IPS DF 6.9 (cell line): ENCODE measurements at places on chromosomes 12 and 14.

- no peak for DNase-seq
Measured at GRCh38 chr12:4214877-4215228, 58.7 kb upstream of the CCND2 start.

- DNase-seq, result no peak
Measured at GRCh38 chr12:85531341-85531740, 251.3 kb downstream of the ALX1 start.

GRCh38 chr12:13864081-13864673, 117.2 kb downstream of the GRIN2B start:
- DNase-seq, result peak; percentile 54

DNA sequence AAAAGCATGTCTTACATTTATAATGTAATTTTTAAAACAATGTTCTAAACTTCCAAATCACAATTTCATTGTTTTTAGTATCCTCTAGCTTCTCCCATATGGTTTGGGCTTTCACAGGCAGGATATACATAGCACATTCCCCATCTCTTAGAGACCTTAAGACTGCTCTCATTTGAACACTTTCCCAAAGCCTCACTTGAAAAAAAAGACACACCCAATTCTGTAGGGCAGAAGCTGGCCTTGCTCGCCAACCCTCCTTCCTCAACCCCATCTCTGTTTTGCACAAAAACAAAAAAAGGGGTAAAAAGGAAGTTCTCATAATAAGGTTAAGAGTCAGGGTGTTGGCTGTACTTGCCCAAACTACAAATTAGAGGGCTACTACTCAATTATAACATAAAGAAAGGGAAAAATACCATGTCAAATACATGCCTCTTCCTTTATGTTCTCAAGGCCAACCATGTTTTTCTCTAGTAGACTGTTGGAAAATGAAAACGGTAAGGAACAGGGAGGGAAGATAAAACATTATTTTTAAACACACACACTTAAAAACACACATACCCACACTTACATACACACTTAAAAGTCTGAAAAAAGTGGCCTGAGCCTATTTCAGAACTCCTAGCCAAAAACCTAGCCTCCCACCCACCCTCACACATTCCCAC, 9.9 kb upstream of the KANSL2 start:
- no peak for DNase-seq

DNA sequence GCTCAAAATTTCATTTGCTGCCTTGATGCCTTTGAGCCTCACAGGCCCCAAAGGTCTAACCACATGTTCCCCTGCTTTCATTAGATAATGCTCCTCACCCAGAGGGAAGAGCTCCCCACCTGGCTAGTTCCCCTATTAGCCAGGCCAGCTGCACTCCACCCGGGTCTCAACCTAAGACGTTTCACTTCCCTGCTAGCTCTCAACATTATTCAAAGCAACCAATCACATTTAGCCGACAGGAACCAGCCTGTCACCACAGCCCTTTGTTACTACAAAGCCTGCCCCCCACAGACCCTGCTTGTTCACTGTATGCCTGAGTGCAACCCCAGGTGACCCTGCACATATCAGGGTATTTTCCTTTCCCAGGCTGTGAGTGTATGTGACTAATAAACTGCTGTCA, 78.6 kb downstream of the SLC15A5 start:
- peak; percentile 9 for DNase-seq
